ENCODE measurements at places on chromosomes 5 and 9.

DNA sequence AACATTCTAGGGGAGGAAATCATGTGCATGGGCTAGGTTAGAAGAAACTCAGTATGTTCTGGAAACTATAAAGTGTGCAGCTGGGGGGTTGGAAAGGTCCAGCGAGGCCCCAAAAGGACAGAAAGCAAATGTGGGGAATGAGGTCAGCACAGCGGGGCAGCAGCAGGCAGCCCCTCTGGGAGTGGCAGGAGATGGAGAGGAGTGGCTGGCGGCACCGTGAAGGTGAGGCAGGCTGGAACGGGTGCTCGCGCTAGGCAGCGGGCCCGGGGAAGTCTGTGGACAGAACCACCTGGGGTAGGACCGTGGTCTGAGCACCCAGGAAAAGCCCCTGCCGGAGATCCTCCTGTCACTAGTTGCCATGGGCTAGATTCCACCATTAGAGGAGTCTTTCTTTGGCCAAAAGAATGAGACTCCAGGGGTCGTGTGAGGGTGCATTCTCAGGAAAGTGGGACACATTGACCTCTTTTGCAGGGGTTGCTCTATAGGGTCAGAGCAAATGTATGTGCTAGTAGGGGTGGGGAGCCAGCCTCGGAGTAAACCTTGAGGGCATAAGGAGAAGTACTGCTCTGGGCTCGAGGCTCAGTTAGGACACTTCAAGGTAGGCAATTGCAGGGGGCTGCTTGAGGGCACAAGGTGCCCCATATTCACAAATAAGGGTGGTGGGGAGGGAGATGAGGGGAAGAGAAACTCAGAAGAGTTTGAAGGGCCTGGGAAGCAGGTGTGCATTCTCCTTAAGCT lies 61.2 kb downstream of the IL6ST start:
- DNase-seq: no peak

- DNase-seq: no peak
Observed at GRCh38 chr5:58523956-58524355, 32.7 kb downstream of the GAPT start.

- DNase-seq: no peak
Observed at GRCh38 chr9:4080921-4081895, 218.7 kb downstream of the GLIS3 start.

DNA sequence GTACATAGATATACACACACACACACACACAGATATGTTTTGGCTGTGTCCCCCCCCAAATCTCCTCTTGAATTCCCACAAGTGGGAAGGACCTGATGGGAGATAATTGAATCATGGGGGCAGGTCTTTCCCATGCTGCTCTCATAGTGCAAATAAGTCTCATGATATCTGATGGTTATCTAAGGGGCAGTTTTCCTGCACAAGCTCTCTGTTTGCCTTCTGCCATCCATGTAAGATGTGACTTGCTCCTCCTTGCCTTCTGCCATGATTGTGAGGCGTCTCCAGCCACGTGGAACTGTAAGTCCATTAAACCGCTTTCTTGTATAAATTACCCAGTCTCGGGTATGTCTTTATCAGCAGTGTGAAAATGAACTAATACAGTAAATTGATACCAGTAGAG lies 15.9 kb upstream of the ALDOB start:
- no peak for DNase-seq

GRCh38 chr5:26740182-26740581 lies 298.2 kb downstream of the CDH9 start:
- no peak for DNase-seq

- DNase-seq: no peak
Observed at GRCh38 chr5:51156838-51157237, 226.4 kb upstream of the ISL1 start.

DNA sequence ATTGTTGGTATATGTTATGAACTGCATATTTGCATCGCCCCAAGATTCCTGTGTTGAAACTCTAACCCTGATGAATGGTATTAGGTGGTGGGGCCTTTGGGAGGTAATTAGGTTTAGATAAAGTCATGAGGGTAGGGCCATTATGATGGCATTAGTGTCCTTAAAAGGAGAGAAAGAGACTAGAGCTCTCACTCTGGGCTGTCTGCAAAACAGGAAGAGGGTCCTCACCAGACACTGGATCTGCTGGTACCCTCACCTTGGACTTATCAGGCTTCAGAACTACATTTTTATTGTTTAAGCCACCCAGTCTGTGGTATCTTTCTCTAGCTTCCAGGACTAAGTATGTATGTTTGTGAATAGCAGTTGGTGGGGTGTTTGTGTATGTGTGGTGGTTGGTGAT lies 68.9 kb downstream of the MACIR start:
- no peak for DNase-seq

GRCh38 chr5:147448766-147449165 lies 61.1 kb downstream of the DPYSL3 start:
- DNase-seq: no peak

GRCh38 chr5:130112246-130112645 lies 208.0 kb downstream of the CHSY3 start:
- DNase-seq: no peak

GRCh38 chr5:125634216-125634835 lies 788.9 kb upstream of the GRAMD2B start:
- DNase-seq: no peak

GRCh38 chr5:14574096-14574495 lies 7.5 kb upstream of the OTULINL start:
- DNase-seq: no peak

DNA sequence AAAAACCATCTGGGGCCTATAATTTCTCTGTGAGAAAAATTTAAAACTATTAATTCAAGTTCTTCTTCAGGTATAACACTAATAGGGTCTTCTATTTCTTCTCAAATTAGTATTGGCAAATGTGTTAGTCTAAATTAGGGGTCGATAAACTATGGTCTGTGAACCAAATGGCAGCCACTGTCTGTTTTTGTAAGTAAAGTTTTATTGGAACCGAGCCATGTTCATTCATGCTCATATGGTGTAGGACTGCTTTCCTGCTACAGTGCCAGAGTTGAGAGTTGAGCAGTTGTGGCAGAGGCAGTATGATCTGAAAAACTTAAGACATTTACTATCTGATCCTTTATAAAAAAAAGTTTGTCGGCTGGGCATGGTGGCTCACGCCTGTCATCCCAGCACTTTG lies 29.1 kb downstream of the SEC61B start:
- no peak for DNase-seq

DNA sequence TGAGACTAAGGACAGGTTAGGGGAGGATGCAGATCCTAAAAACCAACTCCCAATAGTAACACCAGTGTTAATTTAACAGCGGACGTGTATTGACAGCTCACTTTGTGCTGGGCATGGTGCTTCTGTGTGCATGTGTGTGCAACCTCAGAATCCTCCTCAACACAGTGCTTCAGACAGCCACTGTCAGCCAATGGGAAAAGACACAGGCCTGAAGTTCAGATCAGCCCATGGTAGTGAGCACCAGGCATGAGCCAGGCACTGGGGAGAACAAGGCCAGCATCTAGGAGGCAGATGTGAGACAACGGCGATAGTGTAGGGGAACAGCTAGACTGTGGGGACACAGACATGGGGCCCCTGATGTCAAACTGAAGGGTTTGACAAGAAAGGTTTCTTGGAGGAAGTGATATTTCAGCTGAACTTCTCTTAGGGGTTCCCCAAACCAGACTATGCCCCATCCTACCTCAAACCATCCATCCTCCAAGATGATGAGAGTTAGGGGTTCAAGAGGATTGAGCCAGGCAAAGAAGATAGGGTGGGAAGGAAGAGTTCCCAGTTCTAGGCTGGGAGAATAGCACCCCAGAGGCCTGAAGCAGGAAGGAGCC lies 71.5 kb upstream of the PSD2 start:
- DNase-seq: no peak

GRCh38 chr5:138601444-138601843 lies 26.2 kb upstream of the HSPA9 start:
- no peak for DNase-seq

- DNase-seq: no peak
Observed at GRCh38 chr5:40801771-40802562, 3.8 kb upstream of the PRKAA1 start.

DNA sequence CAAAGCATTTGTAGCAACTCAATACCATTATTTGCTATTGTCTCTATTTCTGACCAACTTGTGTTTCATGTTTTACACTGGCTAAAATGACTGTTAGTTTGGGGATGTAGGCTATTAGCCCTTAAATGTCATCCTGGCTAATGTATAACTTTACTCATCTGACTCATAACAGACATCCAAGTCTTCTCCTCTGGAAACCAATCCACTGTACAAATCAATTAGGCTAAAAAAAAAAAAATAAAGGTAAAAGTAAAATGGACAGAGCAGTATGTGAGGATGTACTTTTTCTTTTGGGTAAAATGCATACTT lies 20.6 kb downstream of the MEGF9 start:
- no peak for DNase-seq

- no peak for DNase-seq
Observed at GRCh38 chr5:153130296-153130695, 360.2 kb upstream of the GRIA1 start.

- DNase-seq: no peak
Observed at GRCh38 chr5:159826351-159827214, 89.7 kb upstream of the ADRA1B start.

- DNase-seq: no peak
Observed at GRCh38 chr5:133980652-133981051, 12.2 kb upstream of the C5orf15 start.

DNA sequence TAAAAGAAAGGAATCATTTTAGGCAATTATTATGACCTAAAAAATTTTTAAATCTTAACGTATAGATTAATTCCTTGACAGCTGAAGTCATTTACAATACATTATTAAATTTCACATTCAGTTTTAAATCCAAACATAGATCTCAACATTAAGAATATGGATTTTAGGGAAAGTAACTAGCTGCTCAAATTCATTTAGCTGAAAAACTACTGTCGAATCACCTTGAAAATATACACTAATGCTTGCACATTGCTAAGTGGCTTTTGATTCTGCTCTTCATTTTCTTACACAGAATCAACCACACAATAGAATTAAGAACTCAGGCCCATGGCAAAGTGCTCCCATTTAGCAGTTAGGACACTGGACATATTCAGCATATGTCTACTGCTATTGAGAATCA lies 454.2 kb downstream of the RAB3C start:
- no peak for DNase-seq

DNA sequence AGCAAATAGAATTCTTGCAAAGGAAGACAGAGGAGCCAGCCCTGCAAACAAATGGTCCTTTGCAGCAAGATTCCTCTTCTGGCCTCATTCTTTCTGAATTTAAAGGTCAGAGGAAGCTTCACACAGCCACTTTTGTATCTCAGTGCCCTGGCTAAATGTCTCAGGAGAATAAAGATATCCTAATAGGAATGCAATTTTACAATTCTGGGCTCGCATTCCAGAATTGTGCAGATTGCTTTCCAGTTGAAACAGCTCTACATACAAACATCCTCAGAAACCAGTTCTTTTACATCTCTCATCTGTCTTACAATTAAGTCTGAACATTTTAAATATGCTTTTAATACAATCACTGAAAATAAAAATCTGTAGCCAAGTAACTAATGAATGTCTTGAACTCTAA lies 14.6 kb upstream of the ACOT12 start:
- no peak for DNase-seq

GRCh38 chr5:179181988-179182387 lies 121.8 kb downstream of the ZNF354C start:
- no peak for DNase-seq

GRCh38 chr5:78508186-78508765 lies 140.3 kb downstream of the LHFPL2 start:
- no peak for DNase-seq

- DNase-seq: no peak
Observed at GRCh38 chr9:134996591-134997530, 79.1 kb upstream of the FCN1 start.

DNA sequence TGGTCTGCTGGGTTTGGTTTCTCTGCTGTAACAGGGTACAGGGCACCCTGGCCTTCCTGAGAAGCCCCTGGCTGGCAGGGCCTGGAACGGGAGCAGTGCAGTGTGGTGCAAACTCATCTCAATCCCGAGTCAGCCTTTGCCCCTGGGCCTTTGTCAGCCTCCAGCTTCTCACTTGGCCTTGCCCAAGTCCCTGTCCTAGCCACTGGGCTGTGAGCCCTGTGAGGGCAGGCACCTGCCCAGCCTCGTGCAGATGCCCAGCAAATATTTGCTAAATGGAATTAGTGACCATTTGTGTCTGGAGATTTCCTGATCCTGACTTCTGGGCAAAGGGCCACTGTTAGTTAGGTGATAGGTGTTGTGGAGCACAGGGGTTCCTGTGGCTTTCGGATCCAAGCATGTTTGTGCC lies 13.0 kb downstream of the RGS3 start:
- no peak for DNase-seq

- DNase-seq: peak; percentile 87
Observed at GRCh38 chr9:136882109-136882946, 4.0 kb upstream of the TRAF2 start.

- DNase-seq: no peak
Observed at GRCh38 chr5:52771343-52772039, 16.2 kb upstream of the ITGA1 start.

DNA sequence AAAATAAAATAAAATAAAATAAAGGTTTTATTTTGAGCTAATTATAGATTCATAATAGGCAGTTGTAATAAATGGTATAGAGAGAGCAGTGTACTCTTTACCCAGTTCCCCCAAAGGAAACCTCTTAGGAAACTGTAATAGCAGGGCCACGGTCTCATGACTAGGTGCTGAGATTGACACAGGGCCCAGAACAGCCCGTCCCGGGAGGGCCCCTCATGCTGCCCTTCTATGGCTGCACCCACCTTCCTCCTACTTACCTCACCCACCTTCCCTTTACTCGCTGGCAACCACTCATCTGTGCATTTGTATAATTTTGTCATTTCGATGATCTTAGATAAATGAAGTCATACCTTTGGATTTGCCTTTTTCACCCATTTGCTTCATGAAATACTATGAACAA lies 16.1 kb downstream of the CACNA1B start:
- DNase-seq: no peak

- DNase-seq: no peak
Observed at GRCh38 chr5:64145216-64145895, 20.3 kb upstream of the RNF180 start.

DNA sequence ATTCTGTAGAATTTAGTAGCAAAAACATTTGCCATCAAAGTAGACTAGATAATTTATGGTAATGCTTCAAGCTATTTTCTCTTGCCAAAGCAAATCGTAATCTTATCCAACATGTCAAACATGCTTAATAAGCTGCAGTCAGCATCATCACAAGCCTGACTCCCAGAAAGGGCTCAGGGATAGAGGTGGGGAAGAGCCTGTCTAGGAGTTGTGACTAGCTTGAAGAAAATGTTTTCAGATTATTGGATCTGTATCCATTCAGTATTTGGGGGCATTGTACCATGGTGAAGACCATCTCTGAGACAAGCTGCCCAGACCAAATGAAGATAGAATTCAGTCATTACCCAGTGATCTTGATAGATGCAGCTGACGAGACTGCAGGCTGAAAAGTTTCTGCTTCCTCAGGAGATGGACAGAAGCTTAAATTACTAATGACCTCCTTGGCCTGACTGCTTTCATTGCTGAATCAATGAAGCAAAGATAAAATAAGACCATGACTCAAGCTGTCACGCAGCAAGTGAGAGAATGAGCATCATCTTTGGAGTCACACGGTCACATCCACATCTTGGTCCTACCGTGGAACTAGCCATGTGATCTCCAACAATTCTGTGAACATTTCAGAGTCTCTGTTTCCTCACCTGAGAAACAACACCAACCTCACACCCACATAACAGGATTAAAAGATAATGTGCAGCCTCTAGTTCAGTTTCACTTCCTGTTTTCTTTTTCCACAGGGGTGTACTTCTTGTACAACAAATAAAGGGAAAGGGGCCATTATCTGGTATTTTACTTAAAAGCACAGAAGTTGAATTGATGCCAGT lies 9.4 kb downstream of the ERAP2 start:
- no peak for DNase-seq
